ENCODE measurements at places on chromosomes 7 and 10.
A peak's percentile ranks its signal among the peaks of the same experiment; 100 is the strongest.

- DNase-seq: no peak
Observed at GRCh38 chr7:41052736-41053135, 650.2 kb downstream of the INHBA start.

DNA sequence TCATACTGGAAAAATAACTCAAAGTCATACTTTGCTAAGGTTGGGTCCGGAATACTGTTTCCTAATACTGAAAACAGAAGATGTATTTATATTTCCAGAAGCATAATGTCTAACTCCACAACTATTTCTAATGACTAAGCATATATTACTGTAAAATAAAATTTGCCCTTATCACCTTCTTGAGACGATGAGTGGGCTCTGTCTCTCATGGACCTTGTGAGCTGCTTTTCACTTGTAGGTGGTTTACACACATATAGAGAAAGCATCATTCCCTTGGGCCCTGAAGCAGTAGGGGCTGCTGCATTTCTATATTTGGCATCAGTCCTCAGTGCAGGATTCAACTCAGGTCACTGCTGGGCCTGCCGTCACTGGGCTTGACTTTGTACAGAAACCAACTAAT, 10.7 kb upstream of the FAM13C start:
- no peak for DNase-seq

DNA sequence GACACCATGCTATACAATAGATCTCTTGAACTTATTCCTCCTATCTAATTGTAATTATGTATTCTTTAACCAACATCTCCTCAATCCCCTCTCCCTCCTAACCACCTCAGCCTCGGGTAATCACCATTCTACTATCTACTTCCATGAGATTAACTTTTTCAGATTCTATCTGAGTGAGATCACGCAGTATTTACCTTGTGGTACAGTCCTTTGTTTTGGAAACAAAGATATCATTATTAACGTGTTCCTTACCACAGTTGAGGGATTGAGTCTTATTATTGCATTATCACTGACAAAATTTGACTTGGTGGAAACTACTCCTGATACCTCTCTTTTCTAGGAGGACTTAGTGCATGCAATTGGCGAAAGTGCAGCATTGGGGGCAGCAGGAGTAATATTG, 26.0 kb upstream of the HYAL4 start:
- no peak for DNase-seq

- no peak for DNase-seq
Observed at GRCh38 chr7:465710-466400, 53.8 kb downstream of the PDGFA start.

DNA sequence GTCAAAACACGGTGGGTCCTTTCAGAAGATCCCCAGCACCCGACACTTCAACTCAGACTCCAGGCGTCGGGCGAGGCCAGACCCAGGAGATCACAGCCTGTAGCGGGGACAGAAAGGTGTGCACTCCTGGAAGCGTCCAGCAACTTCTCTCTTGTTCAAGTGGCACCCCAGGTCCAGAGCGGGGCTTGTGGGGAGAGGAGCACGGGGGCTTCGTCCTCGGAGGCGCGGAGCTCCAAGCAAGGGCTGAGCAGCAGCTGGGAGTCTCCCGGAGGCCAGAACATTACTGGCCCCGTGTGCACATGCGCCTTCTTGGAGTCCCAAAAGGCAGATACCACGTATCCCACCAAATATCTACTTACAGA, 54.9 kb downstream of the ZRANB1 start:
- DNase-seq: no peak

- DNase-seq: no peak
Observed at GRCh38 chr7:85065306-85065705, 121.5 kb downstream of the SEMA3D start.

- no peak for DNase-seq
Observed at GRCh38 chr10:132585732-132586722, 48.4 kb downstream of the INPP5A start.

DNA sequence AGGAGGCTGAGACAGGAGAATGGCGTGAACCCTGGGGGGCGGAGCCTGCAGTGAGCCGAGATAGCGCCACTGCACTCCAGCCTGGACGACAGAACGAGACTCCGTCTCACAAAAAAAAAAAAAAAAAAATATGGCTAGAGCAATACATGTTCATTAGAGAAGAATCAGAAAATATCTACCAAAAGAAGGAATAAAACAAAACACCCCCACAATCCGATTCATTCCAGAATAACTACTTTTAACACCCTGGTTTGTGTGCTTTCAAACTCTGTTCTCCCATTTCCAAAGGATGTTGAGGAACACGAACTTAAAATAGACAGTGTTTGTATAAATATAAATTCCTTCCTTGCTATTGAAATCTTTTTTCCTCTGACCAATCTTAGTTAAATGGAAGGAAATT, 6.5 kb downstream of the PDSS1 start:
- no peak for DNase-seq

- no peak for DNase-seq
Observed at GRCh38 chr7:92435542-92435941, 11.7 kb upstream of the GATAD1 start.

GRCh38 chr7:137954614-137955013, 47.3 kb downstream of the CREB3L2 start:
- no peak for DNase-seq

- no peak for DNase-seq
Observed at GRCh38 chr10:7310076-7310475, 100.8 kb downstream of the SFMBT2 start.

DNA sequence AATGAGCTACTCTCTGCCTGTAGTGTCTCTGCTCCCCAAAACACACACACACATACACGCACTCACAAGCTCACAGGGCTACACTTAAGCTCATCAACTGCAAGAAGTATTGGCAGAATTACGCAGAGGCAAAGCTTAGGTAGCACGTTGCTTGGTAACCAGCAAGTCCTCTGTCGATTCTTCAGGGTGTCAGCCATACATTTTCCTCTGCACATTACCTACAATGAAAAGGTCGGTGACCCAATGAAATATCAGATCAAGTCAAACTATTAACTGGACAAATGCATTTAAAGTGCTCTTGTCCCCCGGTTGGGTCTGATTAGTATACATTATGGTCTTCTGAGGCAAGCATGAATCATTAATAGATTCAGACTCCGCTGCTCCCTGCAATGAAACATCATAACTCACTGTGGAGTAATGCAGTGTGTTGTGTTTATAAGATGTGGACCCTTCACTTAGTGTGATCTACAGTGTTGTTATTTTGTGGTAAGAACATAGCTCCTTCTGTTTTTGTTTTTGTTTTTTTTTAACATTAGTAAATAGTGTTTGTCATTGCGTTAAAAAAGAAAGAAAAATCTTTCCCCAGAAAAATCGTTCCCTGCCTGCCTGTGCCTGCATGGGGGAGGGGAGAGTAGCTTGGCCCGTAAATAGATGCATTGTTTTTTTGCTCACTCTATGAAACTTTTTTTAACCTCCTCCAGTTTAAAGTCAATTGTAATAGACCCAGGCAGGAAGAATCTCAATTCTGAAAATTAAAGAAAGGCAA, 325.5 kb downstream of the SFMBT2 start:
- DNase-seq: no peak

DNA sequence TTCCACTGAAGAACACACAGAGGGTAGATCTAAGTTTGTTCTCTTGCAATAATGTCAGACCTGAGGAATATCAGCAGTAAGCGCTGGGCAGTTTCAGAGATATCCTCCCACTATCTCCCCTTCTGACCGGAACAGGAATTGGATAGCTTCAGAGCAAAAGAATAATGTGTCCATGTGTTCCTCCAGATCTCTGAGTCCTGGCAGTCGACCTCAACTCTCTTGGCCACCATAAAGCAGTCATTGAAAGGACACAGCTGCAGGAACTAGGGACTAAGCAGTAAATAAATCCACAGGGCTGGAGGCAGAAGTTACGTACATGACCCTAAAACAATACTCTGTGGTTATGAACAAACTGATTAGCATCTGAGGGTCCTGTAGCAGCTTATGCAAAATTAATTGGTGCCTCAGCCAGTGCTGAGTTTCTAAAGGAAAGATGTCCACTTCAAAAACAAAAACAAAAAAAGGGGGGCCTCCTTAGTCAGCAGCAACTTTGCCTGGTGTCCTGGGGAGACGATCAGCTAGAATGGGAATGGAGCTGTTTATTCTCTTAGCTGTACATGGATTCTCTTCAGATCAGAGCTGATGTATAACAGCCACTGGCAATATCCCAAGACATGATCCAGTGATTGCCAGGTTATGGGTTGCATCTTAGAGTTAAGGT, 6.4 kb upstream of the PRTFDC1 start:
- peak; percentile 53 for DNase-seq

- no peak for DNase-seq
Observed at GRCh38 chr7:132764762-132765161, 188.5 kb upstream of the PLXNA4 start.

GRCh38 chr7:14973712-14974428, 71.3 kb upstream of the DGKB start:
- DNase-seq: no peak

Data from HFF-Myc (cell line).